Midbrain (tissue), 1 donor: ENCODE measurements at places on chromosomes 13 and 19.

DNA sequence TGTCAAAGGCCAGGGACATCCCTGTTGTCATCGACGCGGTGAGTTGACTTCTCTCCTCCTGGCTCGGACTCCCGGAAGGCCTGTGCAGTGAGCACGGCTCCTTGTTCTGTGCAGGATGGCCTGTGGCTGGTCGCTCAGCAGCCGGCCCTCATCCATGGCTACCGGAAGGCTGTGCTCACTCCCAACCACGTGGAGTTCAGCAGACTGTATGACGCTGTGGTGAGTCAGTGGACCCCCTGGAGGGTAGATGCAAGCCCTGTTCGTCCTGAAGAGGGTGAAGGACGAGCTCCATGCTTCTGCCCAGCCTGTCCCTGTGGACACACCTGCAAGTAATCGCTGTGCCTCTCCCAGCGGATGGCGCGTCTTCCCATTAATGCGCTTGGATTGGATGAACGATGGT lies 19.2 kb downstream of the NAXD start:
- no peak for DNase-seq

DNA sequence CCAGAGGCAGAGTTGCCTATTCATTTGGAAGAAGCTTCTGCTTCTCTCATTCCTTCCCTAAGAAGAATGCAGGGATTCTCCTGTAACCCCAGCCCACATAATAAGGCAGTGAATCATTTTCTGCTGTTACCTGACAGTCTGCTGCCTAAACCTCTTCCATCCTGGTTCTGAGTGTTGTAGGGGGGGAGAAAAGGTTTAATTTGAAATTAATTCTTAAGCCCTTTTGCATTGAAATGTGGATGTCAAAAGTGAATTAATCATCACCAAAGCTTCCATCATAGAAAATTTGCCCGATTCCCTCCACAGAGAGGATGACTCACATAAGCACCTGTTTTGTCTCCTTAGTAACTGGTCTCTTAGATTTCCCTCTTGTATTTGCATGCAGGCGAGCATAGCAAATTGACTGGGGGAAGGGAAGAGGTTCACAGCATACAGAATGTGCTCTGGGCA lies 146.7 kb upstream of the FNDC3A start:
- no peak for DNase-seq

DNA sequence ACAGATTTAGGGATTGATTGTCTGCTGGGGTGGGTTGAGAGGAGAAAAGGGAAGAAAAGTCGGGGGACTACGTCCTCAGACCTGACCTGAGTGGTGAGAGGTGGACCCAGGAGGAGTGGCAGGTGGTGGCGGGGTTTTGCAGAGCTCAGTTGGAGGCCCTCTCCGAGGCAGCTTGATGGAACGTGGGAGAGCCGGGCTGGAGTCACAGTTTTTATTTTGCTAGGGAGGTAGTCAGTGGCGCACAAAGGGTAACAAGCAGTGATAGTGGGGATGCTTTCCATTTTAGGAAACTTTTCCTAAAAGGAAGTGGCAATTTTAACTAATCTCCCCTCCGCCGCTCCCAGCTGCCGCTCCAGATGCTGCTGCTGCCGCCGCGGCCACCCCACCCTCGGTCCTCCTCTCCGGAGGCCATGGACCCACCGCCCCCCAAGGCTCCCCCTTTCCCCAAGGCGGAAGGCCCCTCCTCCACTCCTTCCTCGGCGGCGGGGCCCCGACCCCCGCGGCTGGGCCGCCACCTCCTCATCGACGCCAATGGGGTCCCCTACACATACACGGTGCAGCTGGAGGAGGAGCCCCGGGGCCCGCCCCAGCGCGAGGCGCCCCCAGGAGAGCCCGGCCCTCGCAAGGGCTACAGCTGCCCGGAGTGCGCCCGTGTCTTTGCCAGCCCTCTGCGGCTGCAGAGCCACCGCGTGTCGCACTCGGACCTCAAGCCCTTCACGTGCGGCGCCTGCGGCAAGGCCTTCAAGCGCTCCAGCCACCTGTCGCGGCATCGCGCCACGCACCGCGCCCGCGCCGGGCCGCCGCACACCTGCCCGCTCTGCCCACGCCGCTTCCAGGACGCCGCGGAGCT lies 1.1 kb upstream of the ZNF581 start:
- DNase-seq, result no peak

- no peak for DNase-seq
Observed at GRCh38 chr13:40796649-40797048, 7.2 kb downstream of the SLC25A15 start.

- no peak for DNase-seq
Observed at GRCh38 chr19:38211151-38211591, 12.9 kb downstream of the DPF1 start.

DNA sequence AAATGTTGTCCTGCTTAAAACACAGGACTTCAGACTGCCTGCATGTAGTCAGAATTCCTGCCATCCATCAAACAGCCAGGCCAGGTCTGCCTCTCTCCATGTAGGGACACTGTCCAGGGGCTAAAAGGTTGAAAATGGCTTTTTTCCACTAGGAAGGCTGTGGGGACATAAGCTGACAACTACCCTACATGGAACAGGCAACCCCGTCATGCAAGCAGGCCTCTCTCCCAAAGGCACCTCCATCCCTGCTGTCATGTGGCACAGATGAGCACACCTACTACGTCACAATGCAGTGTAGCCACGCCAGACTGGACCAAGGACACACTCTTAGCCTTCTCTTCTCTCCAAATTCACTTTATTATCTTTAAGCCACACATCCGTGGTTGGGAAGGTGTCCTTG lies 40.8 kb downstream of the LATS2 start:
- no peak for DNase-seq

DNA sequence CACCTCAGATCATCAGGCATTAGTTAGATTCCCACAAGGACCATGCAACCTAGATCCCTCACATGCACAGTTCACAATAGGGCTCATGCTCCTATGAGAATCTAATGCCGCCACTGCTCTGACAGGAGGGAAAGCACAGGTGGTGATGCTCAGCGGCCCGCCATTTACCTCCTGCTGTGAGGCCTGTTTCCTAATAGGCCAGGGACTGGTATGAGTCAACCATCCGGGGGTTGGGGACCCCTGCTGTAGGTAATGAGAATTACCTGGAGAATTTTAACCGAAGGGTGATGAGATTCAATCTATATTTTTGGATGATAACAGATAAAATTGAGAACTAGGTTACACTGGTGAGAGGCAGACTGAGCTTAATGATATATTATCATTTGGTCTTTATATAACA lies 101.4 kb downstream of the LACC1 start:
- DNase-seq, result no peak

DNA sequence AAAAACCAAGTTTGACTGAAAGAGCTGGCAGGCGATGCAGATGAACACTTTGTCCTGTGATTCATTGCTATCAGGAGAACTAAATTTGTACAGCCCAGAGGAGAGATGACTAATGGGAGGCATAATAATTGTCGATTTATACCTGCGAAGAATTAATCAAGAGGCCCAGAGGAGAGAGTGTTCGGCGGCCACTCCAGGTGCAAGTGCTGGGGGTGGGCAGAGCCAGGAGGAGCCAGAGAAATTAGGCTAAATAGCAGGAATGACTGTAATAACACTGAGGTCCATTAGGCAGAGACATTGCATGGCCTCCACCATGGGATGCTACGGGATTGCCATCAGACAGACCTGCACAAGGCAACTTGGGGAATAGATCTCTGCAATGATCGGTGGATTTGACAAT lies 107.7 kb upstream of the UQCRFS1 start:
- DNase-seq, result no peak

GRCh38 chr13:99332456-99332855 lies 25.3 kb upstream of the GPR183 start:
- DNase-seq, result no peak

DNA sequence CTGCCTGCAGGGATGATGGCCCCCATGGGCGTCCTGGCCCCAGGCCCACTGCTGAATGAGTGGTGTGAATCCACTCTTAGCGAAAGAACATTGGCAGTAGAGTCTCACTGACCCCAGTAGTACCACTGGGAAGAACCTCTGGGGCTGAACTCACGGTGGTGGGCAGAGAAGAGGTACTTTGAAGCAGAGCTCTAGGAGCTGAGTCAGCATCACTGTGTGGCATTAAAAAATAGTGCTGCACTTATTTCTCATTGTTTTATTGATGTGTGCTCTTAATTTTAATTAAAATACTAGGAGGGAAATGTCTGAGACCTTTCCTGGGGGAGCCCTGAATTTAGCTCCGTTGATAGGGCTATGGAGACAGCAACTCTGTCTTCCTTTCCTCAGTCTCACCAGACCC lies 61.3 kb downstream of the CBY2 start:
- no peak for DNase-seq

DNA sequence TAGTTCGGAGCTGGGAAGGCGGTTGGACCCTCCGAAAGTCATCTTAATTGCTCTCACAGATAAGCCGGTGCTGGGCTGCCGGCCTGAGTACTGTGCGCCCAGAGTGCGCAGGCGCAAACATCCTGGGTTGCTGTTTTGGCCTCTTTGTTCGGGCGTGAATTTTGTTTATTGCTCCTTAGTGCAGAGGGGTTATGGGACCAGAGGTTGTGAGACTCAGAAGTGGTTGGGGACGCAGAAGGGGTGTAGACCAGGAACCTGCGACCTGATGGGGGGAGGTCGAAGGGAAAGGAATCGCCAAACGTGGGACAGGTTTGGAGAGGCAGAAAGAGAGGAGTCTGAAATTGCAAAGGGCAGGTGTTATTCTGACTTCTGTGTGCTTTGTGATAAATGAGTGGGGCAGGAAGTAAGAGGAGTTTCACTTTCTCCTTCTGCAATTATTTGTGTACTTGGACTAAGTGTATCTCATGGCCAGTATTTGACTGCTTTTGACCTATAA lies 607 bp upstream of the ZNF566 start:
- no peak for DNase-seq

DNA sequence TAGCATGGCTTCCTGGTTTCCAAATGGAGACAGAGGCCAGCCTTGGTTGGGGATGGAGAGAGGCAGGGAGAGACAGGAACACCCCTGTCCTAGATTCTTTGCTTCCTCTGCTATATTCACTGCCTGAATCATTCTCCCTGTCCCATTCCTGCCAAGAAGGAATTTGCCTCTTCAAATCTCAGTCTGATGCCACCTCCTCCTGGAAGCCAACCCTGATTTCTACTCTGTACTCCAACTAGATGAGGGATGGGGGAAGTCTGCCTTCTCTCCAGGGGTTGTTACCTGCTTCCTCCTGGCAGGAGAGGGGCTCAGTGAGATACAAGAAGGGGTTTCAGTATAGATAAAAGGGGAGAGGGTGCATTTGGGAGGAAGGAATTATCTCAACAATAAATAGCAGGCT lies 1.3 kb upstream of the ACTL9 start:
- DNase-seq, result no peak

GRCh38 chr13:111245576-111246384 lies 74.7 kb upstream of the TEX29 start:
- DNase-seq, result no peak

DNA sequence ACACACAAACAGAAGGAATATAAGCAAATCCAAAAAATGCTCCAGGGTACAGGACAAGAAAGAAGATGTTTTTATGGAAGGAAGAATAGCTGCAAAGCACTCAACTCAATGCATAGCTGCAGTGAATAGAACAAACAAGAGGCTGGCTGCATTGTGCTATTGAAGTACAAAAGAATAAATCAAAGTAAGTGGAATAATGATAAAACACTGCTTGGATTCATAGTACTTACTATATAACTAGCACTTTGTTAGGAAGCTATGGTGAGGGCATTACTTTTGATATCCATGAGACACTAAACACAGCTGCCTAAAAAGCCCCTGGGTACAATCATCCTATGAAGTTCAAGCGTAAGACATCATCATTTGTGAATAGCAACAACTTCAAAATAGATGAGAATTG lies 350.1 kb downstream of the PCDH9 start:
- DNase-seq, result no peak

- DNase-seq, result no peak
Observed at GRCh38 chr13:40536443-40537113, 129.9 kb downstream of the FOXO1 start.

DNA sequence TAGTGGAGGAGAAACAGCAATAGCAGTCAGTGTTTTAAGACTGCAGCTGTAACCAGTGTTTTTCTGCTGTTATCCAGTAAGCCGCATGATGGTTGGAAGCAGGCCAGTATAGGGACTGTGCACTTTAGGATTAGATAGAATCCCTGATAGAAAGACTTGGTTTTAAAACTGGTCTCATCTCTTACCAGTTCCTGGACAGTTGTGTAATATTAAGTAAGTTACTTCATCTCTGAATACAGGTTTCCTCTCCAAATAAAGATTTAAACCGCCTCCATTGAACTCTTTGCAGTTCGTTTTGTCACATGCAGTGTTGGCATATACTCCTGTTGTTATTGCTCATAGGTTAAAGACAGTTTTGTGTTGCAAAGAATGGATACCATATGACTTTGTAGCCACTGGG lies 25.6 kb downstream of the URI1 start:
- peak; percentile 24 for DNase-seq

- no peak for DNase-seq
Observed at GRCh38 chr13:34913040-34913439, 29.0 kb upstream of the NBEA start.

GRCh38 chr19:43534816-43535761 lies 2.1 kb downstream of the ZNF575 start:
- DNase-seq, result peak; percentile 59

GRCh38 chr19:9165261-9165660 lies 13.5 kb upstream of the OR7D2 start:
- DNase-seq, result no peak

- DNase-seq, result no peak
Observed at GRCh38 chr13:42369071-42369797, 97.3 kb downstream of the AKAP11 start.

- no peak for DNase-seq
Observed at GRCh38 chr13:110403315-110403714, 96.2 kb downstream of the COL4A2 start.

DNA sequence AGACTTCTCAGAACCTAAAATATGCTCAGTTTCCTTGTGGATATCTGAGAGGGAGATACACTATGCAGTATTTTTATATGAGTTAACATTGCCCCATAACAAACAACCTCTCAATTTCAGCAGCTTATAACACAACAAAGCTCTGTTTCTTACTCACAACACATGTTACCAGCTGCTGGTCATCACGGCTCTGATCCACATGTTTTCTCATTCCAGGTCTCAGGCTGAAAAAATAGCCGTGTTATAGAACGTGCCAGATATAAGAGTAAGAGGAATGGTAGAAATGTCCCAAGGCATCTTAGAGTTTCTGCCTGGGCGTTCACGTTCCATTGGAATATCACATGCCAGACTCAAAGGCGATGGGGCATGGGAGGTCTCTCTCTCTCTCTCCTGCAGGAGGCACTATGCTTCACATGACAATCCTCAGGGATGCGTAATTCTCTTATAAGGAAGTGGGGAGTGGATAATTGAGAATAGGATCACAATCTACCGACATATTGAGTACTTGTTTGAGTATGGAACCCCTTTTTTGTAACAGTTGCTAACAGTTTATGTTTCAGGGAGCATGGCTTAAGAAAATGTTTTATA lies 246.6 kb downstream of the NHLRC3 start:
- no peak for DNase-seq

GRCh38 chr13:47499358-47500150 lies 501.5 kb downstream of the SUCLA2 start:
- DNase-seq, result no peak
